Right forelimb (tissue), 1 donor: ENCODE measurements at places on chromosomes 7 and 10.

- DNase-seq = no peak
Measured at GRCh38 chr10:49152663-49153062, 18.8 kb upstream of the FAM170B start.

- DNase-seq = no peak
Measured at GRCh38 chr10:123187781-123188180, 33.6 kb downstream of the BUB3 start.

GRCh38 chr10:131814567-131815265 is 86.1 kb upstream of the PPP2R2D start:
- DNase-seq = peak; percentile 32

- no peak for DNase-seq
Measured at GRCh38 chr10:115941361-115941771, 331.6 kb downstream of the GFRA1 start.

- DNase-seq = no peak
Measured at GRCh38 chr7:128203047-128203491, 38.0 kb upstream of the LEP start.
